IMR-90 (cell line): ENCODE measurements at places on chromosomes 11 and 22.

GRCh38 chr22:48204296-48204695, 1441.8 kb downstream of the TBC1D22A start:
- no peak for DNase-seq

GRCh38 chr11:123187665-123188507, 7.2 kb downstream of the CLMP start:
- DNase-seq = peak; percentile 63

GRCh38 chr11:112665291-112665690, 295.9 kb upstream of the NCAM1 start:
- DNase-seq = no peak

DNA sequence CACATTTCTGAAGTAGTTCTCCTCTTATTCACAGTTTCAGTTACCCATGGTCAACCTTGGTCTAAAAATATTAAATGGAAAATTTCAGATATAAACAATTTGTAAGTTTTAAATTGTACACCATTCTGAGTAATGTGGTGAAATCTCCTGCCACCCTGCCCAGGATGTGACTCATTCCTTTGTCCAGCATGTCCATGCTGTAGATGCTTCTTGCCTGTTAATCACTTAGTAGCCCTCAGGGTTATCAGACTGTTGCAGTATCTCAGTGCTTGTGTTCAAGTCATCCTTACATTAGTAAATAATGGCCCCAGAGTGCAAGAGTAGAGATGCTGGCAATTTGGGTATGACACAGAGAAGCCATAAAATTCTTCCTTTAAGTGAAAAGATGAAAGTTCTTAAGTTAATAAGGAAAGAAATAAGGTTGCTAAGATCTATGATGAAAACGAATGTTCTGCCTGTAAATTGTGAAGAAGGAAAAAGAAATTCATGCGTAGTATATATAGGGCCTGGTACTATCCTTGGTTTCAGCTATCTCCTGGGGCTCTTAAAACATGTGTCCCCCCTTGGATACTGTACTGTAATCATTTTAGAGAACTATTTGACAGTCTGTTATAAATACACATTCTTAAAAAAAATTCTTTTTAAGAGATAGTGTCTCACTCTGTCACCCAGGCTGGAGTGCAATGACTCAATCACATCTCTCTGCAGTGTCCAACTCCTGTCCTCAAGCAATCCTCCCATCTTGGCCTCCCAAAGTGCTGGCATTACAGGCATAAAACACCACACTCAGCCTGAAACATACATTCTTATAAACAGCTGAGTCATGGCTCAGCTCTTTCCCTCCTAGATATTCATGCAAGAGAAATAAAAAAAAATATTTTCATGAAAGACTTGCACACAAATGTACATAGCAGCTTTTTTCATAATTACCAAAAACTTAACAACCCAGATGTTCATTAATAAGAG, 31.3 kb downstream of the MTNR1B start:
- peak; percentile 95 for DNase-seq

DNA sequence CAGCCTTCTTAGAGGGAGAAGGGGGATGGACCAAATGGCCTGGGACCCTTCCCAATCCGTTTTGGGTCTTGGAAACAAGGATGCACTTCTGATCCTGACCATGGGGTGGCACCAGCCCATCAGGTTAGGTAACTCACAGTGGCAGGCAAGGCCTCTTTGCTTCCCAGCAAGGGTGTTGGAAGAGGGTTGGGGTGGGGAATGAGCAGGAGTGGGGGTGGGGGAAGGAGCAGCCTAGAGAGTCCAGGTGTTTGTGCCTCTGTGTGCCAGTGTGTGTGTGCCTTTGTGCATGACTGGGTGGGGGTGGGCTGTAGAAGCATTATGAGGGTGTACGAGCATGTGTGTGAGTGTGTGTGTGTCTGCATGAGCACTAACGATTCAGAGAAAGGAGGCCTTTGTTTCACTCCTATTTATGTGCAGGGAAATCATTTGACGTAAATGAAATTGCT, 213.1 kb downstream of the INSC start:
- DNase-seq = peak; percentile 51

DNA sequence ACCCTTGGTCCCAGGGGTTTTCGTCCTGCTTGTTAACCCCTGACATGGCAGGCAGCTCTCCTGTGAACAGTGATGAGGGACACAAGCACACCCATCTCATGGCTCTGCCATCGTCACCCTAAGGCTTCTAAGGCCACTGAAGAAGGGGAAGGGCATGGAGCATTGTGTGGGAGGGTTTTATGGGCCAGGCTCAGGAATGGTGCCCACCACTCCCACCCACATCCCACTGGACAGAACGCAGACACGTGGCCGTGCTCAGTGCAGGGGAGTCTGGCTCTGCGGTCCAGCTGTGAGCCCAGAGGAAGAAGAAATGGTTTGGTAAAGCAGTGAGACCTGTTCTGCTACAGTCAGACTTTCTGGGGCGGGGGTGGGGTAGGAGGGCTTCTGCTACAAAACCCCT, 130.0 kb downstream of the CACNA1I start:
- no peak for DNase-seq

- DNase-seq = no peak
These were observed 791.1 kb downstream of the NTM start for GRCh38 chr11:132161403-132162078.

- no peak for DNase-seq
These were observed 34.6 kb upstream of the SC5D start for GRCh38 chr11:121257976-121258375.

- no peak for DNase-seq
These were observed 87.2 kb downstream of the BTBD10 start for GRCh38 chr11:13375798-13376197.
